ENCODE measurements at places on chromosomes 13 and 19.
A peak's percentile ranks its signal among the peaks of the same experiment; 100 is the strongest.

GRCh38 chr13:28954419-28954725 lies 134.2 kb downstream of the MTUS2 start:
- DNase-seq, result no peak

- DNase-seq, result no peak
These were observed 2.7 kb upstream of the MADCAM1 start for GRCh38 chr19:493391-494170.

DNA sequence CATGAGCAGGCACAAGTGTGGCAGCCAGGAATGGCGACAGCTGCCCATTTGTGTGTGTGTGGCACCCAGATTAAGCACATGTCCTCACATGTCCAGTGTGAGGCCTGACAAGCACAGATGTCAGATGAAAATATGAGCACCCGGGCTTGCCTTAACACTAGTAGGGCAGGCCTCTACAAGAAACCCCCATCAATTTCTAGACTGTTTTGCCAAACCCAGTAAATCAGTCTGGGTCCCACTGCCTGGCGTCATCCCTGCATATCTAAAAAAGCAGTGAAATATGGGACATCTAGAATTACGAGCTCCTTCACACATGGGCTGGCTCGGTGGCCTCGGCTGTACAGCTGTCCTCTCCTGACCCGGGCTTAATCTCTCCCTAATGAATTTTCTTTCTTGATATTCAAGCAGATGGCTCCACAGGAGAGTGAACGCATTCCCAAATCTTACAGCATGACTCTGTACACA lies 432.7 kb downstream of the FOXO1 start:
- peak; percentile 61 for DNase-seq

DNA sequence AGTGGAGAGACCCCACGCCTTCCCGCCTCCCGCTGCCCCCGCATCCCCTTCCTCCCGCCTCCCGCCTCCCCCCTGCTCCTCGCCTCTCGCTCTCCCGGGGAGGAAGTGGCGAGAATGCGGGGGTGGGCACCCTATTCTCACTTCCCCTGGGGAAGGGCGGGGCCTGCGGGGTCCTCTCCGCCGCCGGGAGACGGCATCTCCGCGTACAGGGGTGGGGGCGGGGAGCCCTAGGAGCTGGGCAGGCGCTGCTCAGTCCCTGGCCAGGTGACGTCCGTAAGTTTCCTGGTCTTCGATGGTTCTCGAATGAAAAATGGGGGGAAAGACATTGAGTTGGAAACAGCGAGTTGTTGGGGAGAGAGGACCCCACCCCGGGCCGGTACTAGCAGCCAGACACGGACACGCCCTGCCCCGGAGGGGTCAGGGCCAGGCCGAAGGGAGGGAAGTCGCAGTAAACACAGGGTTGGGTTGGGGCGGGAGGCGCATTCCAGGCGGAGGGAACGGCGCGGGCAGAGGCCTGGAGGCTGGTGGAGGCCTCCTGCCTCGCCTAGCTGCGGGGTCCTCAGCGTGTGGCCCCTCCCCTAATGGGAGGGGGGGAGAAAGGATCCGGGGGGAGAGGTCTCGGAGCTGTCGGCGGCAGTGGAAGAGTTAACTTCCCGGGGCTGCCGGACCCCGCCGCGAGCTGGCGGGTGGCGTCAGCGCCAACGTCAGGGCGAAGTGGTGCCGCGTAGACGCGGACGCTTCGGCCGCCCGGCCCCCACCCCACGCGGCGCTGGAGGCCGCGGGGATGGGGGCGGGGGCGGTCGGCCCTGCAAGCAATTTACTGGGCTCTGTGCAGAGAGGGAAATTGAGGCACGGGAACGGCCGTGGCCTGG lies 10.4 kb upstream of the JUND start:
- DNase-seq, result peak; percentile 93

DNA sequence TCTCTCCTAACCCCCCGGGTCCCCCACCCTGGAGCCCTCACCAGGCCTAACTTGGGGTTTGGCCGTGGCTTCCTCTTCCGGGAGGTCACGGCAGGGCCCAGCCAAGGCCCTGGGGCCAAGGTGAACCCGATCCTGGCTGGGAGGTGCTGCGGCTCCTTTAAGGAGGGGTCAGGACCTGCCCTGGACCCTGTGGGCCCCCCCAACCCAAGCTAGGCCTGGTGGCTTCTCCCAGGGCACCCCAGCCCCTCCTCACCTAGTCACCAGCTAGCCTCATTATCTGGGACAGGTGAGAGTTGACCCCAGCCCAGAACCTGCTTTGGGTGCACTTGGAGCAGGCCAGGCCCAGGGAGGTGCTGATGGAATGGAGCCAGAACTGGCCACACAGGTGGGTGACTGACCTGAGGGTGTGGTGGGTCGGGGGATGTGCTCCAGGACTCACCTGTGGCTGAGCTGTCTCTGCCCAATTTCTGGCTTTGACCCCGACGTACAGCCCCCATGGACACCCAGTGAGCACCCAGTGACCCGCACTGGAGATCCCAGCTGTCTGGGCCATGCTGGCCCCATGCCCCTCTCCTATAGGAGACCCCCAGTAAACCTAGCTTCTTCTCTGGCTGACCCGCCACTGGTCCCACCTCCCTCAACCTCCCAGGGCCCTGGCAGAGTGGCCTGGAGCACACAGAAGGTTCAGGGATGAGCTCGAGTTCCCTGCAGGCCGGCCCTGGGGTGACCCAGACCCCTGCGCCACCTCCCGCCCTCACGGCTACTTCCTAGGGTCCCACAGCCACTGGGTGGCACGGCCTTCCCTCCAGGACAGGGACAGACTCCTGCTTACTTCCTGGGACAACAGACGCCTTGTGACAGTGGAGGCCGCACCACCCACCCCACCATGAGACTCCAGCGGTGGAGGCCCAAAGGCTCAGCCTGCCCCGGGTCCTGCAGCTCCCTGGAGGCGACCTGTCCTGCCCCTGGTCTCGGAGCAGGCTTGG lies 6.7 kb upstream of the MKNK2 start:
- no peak for DNase-seq

DNA sequence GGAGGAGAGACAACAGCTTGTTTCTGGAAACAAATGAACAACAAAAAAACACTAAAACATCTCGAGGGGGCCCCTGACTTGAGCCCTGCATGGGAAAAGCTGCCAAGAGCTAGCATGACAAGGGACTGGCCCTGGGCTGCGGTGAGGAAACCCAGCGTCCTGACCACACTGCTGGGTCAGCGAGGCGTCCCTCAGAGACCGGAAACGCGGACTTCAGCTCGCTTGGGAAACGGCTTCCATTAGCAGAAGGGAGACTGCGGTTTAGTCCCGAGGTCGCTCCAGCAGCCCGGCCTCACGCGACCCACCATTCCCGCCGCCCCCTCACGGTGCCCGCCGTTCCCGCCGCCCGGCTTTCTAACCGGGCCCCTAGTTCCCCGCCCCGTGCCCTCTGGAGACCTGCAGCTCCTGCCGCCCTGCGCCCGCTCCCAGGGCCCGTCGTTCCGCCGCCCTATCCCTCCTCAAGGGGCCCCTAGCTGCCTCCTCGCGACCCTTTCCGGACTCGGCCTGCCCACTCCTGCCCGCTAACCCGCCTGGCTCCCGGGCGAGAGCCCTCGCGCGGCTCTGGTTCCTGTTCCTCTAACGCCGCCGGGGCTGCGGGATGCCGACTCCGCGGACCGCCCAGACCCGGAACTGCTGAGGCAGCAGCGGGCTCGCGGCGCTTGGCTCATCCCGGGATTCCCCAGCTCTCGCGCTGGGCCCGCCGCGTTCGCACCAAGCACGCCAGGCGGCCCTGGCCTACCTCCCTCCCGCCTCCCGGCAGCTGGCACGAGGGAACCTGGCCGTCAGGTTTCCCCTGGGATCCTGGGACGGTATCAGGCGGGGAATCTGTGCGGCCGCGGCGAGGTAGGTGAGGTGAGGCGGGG lies at the start of gene CCDC122:
Gene CCDC122, minus strand, starts transcription at position 849 of the 863 bp plus-strand sequence. CDS start 10,364 bp downstream, outside the sequence.
- peak; percentile 90 for DNase-seq

GRCh38 chr13:84668637-84669036 lies 786.4 kb upstream of the SLITRK1 start:
- DNase-seq, result no peak

GRCh38 chr19:7561325-7561724 lies 25.8 kb downstream of the PNPLA6 start:
- DNase-seq, result no peak

DNA sequence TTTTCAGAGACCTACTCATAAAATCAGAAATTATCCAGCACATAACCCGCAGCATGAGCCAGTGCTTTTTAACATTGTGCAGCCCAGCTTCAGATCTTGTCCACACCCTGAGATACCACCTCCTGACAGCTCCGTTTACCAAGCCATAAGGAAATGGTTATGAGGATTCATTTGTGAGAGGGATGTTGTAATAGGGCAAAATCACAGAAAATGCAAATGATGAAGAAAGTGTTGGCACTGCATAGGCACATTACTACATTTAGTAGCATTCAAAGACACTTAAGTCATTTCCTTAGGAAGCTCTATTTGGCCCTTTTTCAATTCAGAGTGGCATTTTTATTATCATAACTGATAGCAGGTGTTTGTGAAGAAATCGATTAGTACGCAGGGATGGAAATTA lies 277.5 kb downstream of the DNAJC15 start:
- DNase-seq, result no peak

DNA sequence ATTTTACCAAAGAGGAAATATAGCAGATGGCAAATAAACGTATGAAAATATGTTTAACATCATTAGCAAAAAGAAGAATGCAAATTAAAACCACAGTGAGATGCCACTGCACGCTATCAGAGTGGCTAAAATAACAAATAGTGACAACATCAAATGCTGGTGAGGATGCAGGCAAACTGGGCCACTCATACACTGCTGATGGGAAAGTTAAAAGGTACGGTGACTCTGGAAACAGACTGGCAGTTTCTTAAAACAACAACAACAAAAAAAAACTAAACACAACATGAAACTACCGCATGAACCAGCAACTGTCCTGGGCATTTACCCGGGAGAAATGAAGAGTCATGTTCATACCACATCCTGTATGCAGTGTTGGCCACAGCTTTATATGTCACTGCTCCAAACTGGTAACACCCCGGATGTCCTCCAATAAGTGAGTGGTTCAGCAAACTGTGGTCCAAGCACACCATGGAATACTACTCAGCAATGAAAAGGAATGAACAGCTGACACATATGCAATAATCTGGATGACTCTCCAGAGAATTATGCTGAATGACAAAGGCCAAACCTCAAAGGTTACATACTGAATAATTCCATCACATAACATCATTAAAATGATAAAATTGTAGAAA lies 22.3 kb downstream of the EPS15L1 start:
- DNase-seq, result no peak

- DNase-seq, result no peak
These were observed 9.6 kb downstream of the BCAM start for GRCh38 chr19:44818466-44819031.

GRCh38 chr13:33188093-33188882 lies 97.3 kb downstream of the STARD13 start:
- no peak for DNase-seq

- DNase-seq, result no peak
These were observed 143.6 kb downstream of the CACNA1A start for GRCh38 chr19:13362668-13363067.

GRCh38 chr19:45645068-45645630 lies 6.0 kb upstream of the EML2 start:
- DNase-seq, result no peak

DNA sequence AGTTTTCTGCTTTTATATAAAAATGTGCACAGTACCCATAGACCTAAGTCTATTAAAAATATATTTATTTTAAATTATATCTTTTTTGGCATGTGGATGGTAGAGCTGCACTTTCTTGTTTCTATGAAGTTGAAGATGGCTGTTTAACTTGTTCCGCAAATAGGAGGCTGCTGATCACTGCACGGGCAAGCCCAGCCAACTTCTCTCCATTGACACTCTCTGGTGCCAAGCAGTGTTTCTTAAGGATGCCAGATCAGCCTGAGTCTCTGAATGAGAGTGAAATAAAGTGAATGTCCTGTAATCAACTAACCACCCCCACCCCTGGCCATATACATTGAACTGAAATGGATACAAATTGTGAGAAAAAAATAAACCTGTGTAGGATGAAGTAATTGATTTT lies 202.9 kb upstream of the KLHL1 start:
- no peak for DNase-seq

DNA sequence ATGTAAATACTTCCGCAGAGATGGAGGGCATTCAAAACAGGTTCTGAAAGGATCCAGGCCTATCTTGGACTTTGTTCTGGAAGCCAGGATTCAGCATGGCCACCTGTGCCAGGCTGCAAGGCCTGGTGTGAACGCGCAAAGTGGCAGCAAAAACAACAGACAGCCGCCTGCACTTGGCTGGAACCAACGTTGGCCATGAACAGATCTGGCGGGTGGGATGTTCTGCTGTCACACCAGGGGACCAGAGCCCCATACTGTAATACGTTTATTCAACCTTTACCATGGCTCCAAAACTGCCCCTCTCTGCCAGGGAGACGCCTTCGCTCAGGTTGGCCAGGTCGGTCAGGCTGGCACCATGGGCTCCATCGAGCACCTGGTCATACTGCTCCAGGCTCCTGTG lies 69.7 kb downstream of the EPS15L1 start:
- DNase-seq, result no peak

DNA sequence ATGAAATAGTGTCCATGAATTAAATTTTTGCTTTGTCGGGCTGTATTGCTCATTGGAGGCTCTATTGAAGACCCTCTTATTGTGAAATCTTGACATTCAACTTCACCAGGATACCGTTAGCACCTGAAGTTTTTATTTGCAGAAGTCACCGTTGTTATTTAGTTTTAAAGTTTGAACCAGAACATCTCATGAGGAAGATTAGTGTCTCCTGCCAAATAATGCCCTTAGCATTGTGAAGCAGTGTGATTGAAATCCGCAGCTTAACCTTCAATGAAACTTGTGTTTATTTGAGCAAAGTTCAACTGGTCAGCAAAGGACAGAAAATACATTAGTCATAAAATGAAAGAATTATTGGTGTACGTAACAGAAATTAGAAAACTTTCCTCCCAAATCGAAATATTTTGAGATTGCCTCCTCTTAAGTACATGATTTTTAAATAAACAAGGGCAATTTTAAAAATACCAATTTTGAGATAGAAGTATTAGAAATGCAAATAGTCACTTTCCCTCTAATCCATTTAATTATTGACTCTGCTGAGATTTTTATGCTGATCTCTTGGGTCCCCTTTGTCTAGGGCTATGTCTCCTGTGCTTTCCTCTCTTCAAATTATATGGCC lies 84.4 kb downstream of the WDFY2 start:
- no peak for DNase-seq

GRCh38 chr19:13154241-13154778 lies 4.1 kb downstream of the IER2 start:
- peak; percentile 77 for DNase-seq

GRCh38 chr13:46317120-46317519 lies 69.9 kb downstream of the RUBCNL start:
- no peak for DNase-seq

GRCh38 chr13:23817830-23818229 lies 71.4 kb downstream of the MIPEP start:
- no peak for DNase-seq

- no peak for DNase-seq
These were observed 32.6 kb upstream of the CXCL17 start for GRCh38 chr19:42475366-42475765.
